Stimulated activated CD4-positive, alpha-beta T cell treated with anti-CD3 and anti-CD28 coated beads, Interleukin-12 subunit alpha, Interleukin-12 subunit beta, amount 100 ng/mL, for 48 hours (primary cell): ENCODE measurements at places on chromosomes 3 and 15.

GRCh38 chr15:75731248-75732151, 18.9 kb upstream of the CSPG4 start:
- no peak for DNase-seq

DNA sequence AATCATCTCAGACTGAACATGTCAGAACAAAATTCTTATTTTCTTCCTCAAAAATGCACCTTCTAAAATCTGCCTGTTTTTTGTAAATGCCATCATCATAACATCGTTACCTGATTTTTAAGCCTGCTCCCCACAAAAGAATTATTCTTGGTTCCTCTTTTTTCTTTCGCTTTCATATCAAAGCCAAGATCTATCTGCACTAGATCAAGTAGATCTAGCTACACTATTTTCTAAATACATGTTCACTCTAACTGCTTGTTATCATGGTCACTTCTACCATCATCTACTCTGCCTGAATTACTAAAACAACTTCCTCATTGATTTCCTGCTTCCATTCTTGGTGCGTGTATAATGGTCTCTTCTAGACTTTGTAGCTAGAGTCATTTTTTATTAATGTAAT, 217.7 kb downstream of the ARPP21 start:
- no peak for DNase-seq

DNA sequence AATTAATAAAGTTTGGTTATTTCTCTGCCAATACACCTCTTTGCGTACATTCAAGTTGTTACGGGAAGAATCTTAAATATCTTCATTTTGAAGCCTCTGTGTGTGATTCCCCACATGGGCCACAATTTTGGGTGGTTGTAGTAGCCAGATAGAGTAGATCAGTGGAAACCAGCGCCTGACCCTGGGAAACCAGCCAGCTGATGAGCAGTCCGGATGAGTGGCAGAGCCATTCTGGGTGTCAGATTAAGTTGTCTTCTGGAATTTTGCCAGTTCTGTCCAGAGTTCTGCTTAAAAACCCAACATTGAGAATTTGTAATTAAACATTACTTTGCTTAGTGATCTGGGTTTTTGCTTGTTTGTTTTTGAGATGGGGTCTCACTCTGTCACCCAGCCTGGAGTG, 49.7 kb downstream of the MRPS25 start:
- DNase-seq: no peak

- DNase-seq: no peak
Observed at GRCh38 chr3:37737134-37737533, 124.5 kb upstream of the CTDSPL start.

DNA sequence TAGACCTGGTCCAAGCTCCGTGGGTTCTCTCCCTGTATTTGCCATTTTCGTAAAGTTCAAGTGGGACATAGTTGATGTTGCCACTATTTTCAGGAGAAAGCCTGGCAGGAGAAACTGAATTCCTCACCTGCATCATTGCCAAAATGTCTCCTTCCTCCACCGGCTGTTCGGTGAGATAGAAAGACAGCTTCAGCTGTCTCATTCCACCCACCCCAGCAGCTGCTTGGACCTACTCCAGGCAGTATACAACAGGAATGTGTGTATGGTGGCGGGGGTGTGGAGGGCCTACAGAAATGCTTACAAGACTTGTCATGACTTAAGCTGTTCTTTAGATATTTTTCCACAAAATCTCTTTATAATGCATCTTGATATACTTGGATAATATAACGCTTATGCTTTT, 132.7 kb upstream of the RAP2B start:
- DNase-seq: no peak

GRCh38 chr15:51697163-51697562, 15.9 kb downstream of the SCG3 start:
- DNase-seq: no peak
